ENCODE measurements at places on chromosomes 7 and 10.
A peak's percentile ranks its signal among the peaks of the same experiment; 100 is the strongest.

DNA sequence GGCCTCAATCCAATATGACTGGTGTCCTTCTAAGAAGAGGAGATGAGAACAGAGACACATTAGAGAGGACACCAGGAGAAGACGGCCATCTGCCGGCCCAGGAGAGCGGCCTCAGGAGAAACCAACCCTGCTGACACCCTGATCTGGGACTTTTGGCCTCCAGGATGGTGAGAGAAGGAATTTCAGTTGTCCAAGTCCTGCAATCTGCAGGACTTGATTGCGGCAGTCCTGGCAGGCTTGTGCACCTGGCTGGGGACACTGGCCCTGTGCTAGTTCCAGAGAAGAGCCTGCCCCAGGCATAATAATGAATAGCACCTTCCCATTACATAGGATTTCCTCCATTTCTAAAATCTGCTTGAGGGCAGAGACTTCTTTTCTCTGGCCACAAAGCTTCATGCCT lies 409.9 kb upstream of the SHH start:
- no peak for DNase-seq

DNA sequence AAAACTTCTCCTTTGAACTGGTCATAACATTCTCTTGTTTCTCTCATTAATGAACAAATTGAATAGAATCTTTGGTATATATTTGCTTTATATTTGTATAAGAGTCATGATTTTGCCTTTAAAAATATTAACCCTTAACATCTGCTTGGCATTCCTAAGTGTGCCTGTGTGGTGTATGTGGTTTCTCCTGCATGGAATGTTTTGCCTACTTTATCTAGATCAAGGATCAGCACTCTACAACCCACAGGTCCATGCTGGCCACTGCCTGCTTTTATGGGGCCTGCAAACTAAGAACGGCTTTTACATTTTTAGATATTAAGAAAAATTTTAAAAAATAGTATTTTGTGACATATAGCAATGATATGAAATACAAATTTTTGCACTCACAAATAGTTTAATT lies 4.3 kb upstream of the LAMB4 start:
- no peak for DNase-seq

GRCh38 chr7:35334506-35334905 lies 80.6 kb upstream of the TBX20 start:
- DNase-seq, result no peak

DNA sequence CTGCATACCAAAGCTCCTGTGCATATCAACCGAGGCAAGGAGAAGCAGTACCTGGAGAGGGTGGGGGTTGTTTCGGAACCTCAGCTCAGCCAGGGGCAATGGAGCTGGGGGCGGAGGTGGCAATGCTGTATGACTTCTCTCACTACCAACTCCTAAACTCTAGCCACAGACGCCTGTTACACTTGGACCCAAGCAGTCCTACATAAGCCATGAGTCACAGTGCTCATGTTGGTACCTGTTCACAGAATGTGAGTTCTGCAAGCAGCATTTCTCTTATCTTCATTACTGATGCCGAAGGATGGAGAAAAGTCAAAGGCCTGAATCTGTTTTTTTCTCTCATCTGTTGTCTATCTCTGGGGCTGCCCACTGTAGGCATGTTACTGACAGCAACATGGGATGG lies 3.2 kb upstream of the RAB18 start:
- DNase-seq, result no peak

- DNase-seq, result no peak
Observed at GRCh38 chr7:103391976-103392375, 44.5 kb downstream of the PSMC2 start.

DNA sequence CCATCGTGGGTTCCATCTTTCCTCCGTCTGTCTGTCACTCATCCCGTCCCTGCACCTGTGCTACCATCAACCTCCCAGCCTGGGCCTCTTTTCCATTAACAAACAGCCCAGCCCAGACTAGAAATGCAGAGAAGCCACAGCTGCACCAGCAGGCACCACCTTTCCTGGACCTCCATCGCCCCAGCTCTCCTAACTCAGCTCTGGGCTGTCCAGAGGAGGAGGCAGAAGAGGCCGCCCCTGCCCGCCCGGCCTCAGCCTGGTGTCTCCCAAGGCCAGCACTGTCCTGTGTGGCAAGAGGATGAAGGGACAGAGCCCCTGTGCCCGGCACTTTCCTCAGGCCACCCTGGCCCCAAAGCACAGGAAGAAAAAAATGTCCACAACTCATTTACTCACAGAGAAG lies 225.6 kb downstream of the PTPRN2 start:
- no peak for DNase-seq

DNA sequence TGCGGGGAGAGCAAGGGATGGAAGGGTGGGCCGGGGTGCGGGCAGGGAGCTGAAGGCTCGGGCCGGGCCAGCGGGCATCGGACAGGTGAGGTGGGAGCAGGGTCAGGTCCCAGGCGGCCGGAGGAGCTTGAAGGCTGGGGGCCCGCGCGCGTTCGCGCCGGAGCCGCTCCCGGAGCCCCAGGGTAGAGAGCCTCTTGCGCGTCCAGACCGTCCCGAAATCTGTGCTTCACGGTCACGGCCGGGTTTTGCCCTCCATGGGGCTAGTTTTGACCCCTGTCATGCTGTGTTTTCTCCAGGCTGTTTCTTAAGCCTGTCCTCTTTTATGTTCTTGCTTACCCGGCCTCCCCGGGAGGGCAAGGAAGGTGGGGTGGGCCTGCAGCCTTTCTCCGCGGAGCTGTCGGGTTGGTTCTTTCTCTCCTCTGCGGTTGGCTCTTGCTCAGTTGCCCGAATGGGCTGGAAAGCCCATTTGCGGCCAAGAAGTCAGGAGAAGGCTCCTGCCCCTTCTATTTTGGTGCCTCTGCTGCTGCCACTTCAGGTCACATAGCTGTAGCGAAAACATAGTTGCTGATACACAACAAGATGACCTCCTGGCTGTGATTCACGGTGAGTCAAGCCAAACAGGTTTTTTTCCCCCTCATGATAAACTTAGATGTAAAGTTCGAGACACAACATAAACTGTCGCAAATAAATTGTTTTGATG lies 650 bp downstream of the UBE2D1 start:
- no peak for DNase-seq

DNA sequence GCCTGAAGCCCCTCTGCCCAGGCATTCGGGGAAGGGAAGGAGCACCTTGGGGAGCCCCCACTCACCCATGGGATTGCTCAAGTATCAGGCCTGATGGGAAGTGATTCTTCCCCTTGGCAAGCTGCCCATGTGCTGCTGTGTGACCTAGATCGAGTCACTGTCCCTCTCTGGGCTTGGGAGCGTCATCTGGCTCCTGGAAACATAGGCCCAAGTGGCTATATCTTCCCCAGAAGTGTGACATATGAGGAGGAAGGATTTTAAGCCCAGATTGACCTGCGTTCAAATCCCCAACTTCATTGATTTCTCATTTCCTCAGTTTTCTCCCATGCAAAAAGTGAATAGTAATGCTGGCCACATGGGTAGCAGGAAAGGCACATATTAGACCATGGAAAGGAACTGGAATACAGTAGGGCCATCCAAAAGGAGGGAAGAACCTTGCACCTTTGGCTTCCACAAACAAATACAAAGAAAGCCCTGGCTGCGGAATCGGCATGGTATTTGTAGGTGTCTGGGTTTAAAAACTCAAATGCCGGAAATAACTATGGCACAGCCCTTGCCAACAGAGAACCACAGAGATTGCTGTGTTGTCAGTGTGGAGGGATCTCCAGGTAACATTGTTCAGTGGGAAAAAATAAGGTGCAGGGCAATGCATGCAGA lies 169.5 kb upstream of the ZMIZ1 start:
- DNase-seq, result no peak

DNA sequence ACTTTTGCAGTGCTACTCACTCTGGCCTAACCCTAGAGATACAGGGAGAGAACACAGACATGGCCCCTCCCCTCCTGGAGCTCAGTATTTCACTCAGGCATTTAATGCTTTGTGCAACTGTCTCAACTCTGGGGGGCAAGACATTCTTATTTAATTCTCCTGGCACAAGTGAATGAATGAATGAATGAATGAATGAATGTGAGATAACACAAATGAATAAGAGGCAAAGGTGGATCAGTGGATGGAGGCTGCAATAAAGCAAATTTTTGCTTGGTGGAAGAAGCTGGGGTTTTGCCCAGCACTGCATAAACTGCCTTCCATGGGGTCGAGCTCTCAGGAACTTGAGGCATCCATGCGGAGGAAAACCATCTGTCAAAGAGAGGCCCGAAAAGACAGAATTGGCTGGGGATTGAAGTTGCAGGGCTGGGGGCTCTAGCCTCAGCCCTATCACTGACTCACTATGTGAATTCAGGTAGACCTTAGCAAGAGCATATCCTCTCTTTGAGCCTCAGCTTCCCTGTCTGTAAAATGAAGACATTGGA lies 441.4 kb upstream of the ZMIZ1 start:
- DNase-seq, result no peak

DNA sequence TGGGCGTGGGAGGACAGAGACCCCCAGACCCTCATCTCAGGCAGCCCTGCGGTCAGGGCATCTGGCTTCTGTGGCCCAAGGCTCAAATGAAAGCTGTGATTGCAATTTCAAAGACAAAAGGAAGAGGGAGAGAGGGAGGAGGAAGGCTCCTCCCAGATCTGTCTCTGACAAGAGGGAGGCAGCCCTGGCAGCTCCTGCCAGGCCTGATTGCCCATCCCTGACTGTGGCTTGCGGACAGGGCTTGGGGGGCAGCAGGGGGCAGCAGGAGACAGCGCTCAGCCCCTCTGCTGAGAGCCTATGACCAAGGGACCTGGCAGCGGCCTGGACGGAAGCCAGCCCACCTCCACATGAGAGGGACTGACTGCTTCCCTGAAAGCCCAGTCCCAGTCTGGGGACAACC lies 91.8 kb downstream of the PTPRN2 start:
- DNase-seq, result peak; percentile 38

DNA sequence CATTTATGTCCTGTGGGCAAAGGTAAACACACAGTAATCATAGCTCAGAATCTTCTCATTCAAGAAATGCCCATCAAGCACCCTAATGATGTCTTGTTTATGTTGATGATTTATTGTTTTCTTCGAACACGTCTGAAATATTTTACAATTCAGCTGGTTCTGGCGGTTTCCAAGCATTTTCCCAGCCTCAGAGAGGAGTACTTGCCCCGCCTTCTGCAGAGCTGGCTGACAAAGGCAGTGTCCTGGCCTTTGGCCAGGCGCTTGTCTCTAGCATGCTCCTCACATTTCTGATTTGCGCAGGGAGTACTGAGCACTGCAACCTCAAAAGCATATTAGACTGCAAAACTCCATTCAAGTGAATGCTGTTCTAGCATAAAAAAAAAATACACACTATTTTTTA lies 314.2 kb upstream of the GNAI1 start:
- DNase-seq, result peak; percentile 80

DNA sequence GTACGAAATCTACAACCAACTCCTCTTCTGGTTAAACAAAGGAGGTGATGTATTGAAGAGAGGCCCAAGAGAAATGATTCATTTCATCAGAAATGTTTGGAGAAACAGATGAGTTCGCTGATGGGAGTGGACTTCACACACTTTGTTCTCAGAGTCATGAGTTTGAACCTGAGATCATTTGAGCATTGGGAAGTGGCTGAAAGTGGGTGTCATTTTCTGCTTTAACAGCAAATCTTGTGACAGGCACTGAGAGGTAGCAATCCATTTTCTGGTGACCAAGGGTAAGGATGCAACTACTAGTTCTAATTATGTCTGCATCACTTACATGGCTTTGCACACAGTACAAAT lies 51.4 kb downstream of the RBM20 start:
- DNase-seq, result no peak

DNA sequence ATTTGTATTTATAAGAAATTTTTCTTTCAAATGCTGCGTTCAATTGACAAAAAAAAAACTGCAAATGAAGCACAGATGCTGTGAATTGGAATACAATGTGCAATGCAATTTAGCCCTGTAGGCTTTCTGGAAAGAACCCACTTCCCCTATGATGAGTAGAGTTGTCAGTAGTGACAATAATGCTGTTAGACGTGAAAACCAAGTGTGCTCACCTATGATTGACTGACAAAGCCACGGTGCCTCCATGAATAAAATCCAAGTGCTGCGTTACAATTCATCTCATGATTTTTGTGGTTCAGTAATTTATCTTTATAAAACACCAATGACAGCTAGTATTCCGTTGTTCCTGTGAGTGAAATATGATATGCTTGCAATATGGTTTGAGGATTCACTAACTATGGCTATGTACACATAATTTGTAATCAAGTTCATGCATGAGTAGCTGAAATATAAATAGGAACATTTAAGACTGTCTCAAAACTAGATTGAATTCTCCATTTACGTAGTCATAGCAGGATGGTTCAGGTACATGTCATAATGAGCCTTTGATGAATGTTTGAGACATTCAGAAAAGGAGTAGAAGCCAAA lies 1160.3 kb downstream of the CNTNAP2 start:
- DNase-seq, result peak; percentile 72

- no peak for DNase-seq
Observed at GRCh38 chr7:74480861-74481417, 27.2 kb downstream of the GTF2IRD1 start.

DNA sequence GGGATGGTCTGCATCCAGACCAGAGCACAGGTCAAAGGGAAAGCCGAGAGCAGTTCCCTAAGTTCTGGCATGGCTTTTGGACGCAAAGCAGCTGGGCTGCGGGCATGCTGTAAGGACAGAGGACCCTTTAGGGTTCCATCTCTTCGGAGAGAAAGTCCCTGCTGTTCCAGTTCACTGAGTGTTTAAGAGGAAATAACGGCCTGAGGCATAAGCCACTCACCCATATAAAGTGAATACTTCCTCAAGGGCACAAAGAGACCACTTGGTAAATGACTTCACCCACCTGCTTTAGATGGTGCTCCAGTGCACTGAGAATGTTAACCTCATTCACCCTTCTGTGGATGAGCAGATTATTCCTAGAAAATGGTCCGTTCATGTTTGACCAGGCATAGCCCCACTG lies 586.7 kb upstream of the GALNT17 start:
- no peak for DNase-seq

DNA sequence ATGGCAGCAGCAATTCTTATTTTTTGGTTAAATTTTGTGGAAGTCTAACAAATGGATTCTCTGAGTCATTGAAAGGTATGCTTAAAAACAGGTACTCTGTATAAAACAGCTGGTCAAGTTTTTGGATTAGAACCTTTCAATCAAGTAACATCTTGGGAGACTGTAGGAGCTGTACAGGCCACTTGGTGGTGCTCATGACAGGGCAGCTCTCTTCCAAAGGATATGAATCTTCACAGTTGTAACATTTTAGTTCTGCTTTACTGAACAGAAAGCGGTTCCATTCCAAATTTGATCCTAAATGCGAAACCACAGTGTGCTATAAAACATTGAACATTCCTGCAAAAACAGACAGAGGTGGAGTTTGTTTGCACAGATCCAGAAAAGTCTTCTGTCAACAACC lies 44.5 kb upstream of the AGR3 start:
- DNase-seq, result no peak

- DNase-seq, result no peak
Observed at GRCh38 chr10:1419796-1420610, 317.3 kb downstream of the ADARB2 start.

- no peak for DNase-seq
Observed at GRCh38 chr10:100872034-100872791, 40.5 kb upstream of the SLF2 start.

DNA sequence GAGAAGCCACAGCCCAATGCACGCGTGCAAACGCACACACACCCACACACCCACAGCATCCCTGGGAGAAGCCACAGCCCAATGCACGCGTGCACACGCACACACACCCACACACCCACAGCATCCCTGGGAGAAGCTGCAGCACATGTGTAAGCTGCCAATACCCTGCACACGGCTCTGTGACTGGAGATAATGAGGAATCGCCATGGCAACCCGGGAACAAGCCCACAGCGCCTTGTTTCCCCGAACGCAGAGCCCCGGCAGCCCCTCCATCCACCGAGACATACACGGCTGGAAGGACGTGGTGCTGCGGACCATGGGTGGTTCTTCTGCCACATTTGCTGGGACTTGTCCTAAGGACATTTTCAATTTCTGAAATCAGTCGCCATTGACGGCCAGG lies 221.3 kb downstream of the PTPRN2 start:
- no peak for DNase-seq
